SK-N-MC (cell line): ENCODE measurements at places on chromosomes 1 and 21.

- DNase-seq, result no peak
These were observed 58.9 kb downstream of the ST3GAL3 start for GRCh38 chr1:43766086-43766784.

- no peak for DNase-seq
These were observed 59.4 kb upstream of the FMOD start for GRCh38 chr1:203410182-203410900.

GRCh38 chr1:14811573-14811972 is 213.1 kb downstream of the KAZN start:
- no peak for DNase-seq

- no peak for DNase-seq
These were observed 27.9 kb upstream of the ATP2B4 start for GRCh38 chr1:203598752-203599151.

DNA sequence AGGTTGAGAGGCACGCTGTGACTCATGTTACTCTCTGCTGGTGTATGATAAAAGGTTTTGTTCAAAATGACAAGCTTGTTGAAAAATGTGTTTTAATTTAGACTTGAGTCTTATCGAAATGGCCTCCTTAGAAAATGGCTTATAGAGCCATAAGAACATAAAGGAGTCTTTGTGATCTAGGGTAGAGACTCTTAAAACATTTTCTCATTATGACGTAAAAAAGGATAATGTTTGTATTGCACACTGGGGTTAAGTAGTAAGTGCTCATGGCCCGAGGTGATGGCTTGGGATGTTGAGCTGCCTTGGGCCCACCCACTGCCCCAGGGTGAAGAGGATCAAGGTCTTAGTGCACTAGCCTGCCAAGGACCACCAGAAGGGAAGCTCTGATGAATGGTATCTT is 117.4 kb downstream of the DISC1 start:
- DNase-seq, result no peak

- no peak for DNase-seq
These were observed 8.4 kb downstream of the SLC1A7 start for GRCh38 chr1:53134042-53134485.
